Immature natural killer cell (primary cell): ENCODE measurements at places on chromosomes 12 and 14. TPM values are rescaled to one million over a fixed set of nuclear protein-coding genes. Genes with fewer than 3 reads are reported as not detected.
A peak's percentile ranks its signal among the peaks of the same experiment; 100 is the strongest.

DNA sequence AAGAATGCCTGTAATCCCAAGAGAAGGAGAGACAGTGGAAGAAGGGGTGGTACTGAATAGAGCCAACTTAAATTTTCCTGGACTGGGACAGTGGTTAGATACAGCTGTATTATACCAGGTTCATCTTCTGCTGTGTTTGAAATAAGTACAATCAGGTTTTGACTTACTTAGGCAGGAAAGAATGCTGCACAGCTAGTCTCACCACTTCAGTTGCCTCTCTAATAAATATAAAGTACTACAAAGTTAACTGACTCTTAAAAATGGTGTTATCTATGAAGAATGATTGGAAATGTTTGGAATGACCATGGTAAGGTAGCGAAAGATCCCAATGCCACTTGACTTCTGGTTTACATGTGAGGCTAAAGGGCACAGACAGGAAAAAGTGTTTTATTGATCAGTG is 652.1 kb downstream of the NOVA1 start:
- peaks cover 1% of the 10 kb centered on the region for H3K27me3 ChIP-seq
- H3K36me3 ChIP-seq = no peaks in the 10 kb centered on the region
- H3K4me1 ChIP-seq = no peaks in the 10 kb centered on the region
- no peak overlapping the region for H3K27ac ChIP-seq

DNA sequence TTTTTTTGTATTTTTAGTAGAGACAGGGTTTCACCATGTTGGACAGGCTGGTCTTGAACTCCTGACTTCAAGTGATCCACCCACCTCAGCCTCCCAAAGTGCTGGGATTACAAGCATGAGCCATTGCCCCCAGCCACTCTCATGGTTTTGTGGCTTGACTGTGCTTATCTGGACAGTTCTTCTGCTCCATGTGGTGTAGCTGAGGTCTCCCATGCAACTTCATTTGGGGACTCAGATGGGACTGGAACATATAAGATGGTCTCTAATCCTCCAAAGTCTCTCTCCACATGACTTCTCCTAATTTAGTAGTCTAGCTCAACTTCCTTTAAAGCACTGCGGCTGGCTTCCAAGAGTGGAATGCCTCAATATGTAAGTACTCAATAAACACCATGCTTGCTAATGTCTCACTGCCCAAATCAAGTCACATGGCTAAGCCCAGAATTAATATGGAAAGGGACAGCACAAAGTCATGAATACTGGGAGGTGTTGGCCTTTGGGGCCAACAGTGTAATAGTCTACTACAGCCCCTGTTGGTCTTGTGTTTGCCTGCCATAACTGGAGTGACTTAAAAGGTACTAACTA is 7.4 kb downstream of the INHBC start:
- peaks cover 5% of the 10 kb centered on the region for H3K27me3 ChIP-seq
- no peak overlapping the region for H3K4me3 ChIP-seq

GRCh38 chr12:45434094-45434493 is 218.2 kb downstream of the ANO6 start:
- H3K4me1 ChIP-seq = peaks cover 5% of the 10 kb centered on the region
- no peak overlapping the region for H3K4me3 ChIP-seq
- peaks cover 41% of the 10 kb centered on the region for H3K36me3 ChIP-seq
- no peak for DNase-seq

GRCh38 chr12:105064564-105065178 is 19.6 kb downstream of the ALDH1L2 start:
- H3K36me3 ChIP-seq = no peaks in the 10 kb centered on the region
- no peak overlapping the region for H3K27ac ChIP-seq
- peaks cover 17% of the 10 kb centered on the region for H3K27me3 ChIP-seq
- no peak overlapping the region for H3K4me3 ChIP-seq
- DNase-seq = no peak
- no peaks in the 10 kb centered on the region for H3K4me1 ChIP-seq

GRCh38 chr12:39354955-39355354 is 88.0 kb downstream of the KIF21A start:
- H3K27ac ChIP-seq = no peak overlapping the region
- H3K4me1 ChIP-seq = no peaks in the 10 kb centered on the region
- peaks cover 30% of the 10 kb centered on the region for H3K36me3 ChIP-seq
- H3K4me3 ChIP-seq = no peak overlapping the region
- H3K27me3 ChIP-seq = no peaks in the 10 kb centered on the region
- DNase-seq = no peak

DNA sequence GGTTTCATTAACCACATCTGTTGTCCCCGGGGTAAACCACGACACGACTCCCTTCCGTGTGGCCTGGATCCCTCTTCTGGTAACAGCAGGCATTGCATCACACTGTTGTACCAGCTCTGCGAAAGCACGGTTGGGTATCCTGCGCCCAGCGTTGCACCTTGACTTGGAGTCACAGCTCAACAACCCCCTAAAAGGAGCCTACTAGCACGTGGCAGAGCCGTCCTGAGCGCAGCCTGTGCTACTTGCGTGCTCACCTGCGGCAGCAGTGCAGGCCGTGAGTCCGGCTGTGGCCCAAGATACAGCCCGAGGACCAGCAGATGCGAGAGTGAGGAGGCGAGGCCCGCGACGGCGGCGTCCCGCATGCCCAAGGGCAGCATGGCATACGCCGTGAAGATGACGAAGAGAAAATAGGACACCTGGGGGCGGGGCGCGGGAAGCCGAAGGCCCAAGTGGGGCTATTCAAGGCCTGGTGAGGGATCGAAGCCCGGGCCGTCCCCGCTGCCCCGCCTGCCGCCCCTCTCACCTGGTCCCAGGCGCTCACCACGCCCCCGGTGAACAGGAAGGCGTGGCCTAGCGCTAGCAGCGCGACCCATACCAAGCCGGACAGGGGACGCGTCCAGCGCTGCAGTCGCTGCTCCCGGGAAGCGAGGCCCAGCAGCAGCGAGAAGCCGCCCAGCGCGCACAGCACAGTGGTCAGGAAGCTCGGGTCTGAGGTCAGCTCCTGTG is 2.4 kb downstream of the ADCY4 start:
- peak; percentile 86 for DNase-seq
- peak overlapping the region; percentile 81 for H3K27ac ChIP-seq
- peak overlapping the region; percentile 73 for H3K4me3 ChIP-seq
- H3K36me3 ChIP-seq = peaks cover 13% of the 10 kb centered on the region

DNA sequence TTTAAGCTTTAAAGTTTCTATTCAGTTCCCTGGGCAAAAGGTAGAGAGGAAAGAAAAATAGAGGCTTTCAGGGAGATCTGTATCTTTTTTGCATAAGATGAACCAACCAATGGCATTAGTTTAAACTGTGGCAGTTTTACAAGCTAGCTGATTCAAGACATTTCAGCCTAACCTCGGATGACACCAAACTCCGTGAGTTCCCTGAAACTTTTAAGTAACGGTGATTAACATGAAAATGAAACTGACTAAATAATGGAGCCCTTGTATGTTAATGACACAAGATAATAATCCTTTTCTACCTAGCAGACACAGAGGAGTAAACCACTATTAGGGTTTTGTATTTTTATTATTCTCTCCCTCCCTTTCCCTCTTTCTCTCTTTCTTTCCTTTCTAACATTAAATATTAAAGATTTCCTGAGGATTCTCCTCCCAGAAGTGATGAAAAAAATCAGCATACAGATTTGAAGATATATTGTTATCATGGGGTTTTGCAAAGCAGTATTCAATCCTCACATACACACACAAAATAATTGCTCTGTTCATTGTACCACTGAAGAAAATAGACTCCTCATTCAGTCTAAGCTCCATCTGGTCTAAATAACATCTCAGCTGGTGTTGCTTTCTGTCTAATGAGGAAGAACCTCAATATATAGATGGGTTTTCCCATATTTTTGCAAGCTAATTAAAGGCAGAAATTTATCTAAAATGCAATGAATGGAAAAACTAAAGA is 483.8 kb downstream of the NOVA1 start:
- H3K27me3 ChIP-seq = no peaks in the 10 kb centered on the region
- H3K36me3 ChIP-seq = no peaks in the 10 kb centered on the region
- DNase-seq = no peak
- no peak overlapping the region for H3K4me3 ChIP-seq
- no peak overlapping the region for H3K27ac ChIP-seq

IL22 gene
- polyA plus RNA-seq = not detected
